Neural progenitor cell (in vitro differentiated cells): ENCODE measurements at places on chromosomes 1 and 21.

DNA sequence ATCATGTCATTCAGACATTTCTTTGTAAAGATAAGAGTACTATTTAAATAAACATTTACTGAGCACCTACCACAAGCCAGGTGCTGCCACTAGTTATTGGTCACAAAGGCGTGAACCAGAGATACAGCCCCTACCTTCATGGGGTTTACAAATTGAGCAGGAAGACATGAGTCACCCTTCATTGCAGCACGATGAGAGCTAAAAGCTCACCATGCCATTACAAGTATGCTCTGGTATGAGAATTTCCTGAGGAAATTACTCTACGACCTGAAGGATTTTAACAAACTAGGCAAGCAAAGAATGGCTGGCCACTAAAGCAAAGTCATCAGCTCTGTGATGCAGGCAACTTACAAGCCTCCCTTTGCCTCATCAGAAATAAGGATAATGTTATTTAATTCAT lies 346.8 kb downstream of the BRINP2 start:
- H3K27ac ChIP-seq, result no peak overlapping the region
- H3K4me1 ChIP-seq, result no peaks in the 10 kb centered on the region
- H3K36me3 ChIP-seq, result no peaks in the 10 kb centered on the region
- DNase-seq, result no peak

DNA sequence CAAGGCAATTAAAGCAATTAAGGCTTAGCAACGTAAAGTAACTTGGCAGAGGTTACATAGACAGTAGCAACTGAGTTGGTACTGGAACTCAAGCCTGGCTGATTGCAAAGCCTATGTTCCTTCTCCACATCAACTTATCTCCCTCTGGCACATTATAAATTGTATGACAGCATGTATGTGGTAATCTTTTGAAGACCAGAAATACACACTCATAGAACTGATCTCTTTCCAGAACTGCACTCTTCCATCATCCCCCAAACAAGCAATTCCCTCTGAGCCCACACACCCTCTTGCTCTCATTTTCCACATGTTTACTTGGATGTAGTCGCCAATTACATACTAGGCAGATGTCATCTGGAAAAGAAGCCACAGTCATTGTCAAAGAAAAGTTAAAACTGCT lies 502.2 kb downstream of the PLPP3 start:
- H3K36me3 ChIP-seq, result no peaks in the 10 kb centered on the region
- no peaks in the 10 kb centered on the region for H3K4me1 ChIP-seq
- H3K27me3 ChIP-seq, result no peaks in the 10 kb centered on the region
- no peak overlapping the region for H3K27ac ChIP-seq

- H3K4me1 ChIP-seq, result peaks cover 21% of the 10 kb centered on the region
These were observed 218.2 kb upstream of the ADGRL2 start for GRCh38 chr1:81582467-81582986.

- H3K4me1 ChIP-seq, result no peaks in the 10 kb centered on the region
- no peak overlapping the region for H3K4me3 ChIP-seq
- no peak overlapping the region for H3K27ac ChIP-seq
- no peak for DNase-seq
These were observed 8.9 kb downstream of the EPHA10 start for GRCh38 chr1:37755951-37756560.

DNA sequence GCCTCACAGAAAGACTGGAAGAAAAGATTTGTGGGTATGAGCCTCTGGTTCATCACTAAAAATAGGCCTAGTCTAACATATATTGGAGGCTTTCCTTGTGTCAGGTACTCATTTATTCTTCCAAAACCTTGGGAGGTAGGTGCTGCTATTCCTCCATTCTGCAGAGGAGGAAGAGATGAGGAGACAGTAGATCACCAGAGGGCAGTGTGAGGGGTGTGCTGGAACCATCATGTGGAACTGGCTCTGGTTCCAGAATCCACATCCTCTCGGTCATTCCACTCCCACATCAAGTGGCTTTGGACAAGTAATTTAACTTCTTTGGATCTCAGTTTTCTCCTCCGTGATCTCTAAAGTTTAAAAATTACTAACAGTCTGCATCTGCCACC lies 7.4 kb upstream of the INKA2 start:
- no peak overlapping the region for H3K4me3 ChIP-seq
- peaks cover under 1% of the 10 kb centered on the region for H3K27me3 ChIP-seq
- H3K27ac ChIP-seq, result no peak overlapping the region
- H3K36me3 ChIP-seq, result no peaks in the 10 kb centered on the region
- H3K4me1 ChIP-seq, result peaks cover 32% of the 10 kb centered on the region

GRCh38 chr1:24383381-24383940 lies 30.1 kb downstream of the STPG1 start:
- H3K27me3 ChIP-seq, result no peaks in the 10 kb centered on the region
- no peak for DNase-seq
- H3K4me3 ChIP-seq, result no peak overlapping the region
- H3K4me1 ChIP-seq, result peaks cover 11% of the 10 kb centered on the region
- H3K27ac ChIP-seq, result no peak overlapping the region
- H3K36me3 ChIP-seq, result no peaks in the 10 kb centered on the region

- no peaks in the 10 kb centered on the region for H3K4me1 ChIP-seq
- no peak overlapping the region for H3K27ac ChIP-seq
- DNase-seq, result no peak
These were observed 11.3 kb downstream of the EFHD2 start for GRCh38 chr1:15420853-15421465.

GRCh38 chr1:116528329-116529083 lies 42.3 kb downstream of the CD58 start:
- DNase-seq, result no peak
- H3K36me3 ChIP-seq, result no peaks in the 10 kb centered on the region
- no peaks in the 10 kb centered on the region for H3K27me3 ChIP-seq
- no peaks in the 10 kb centered on the region for H3K4me1 ChIP-seq
- no peak overlapping the region for H3K4me3 ChIP-seq
- no peak overlapping the region for H3K27ac ChIP-seq

DNA sequence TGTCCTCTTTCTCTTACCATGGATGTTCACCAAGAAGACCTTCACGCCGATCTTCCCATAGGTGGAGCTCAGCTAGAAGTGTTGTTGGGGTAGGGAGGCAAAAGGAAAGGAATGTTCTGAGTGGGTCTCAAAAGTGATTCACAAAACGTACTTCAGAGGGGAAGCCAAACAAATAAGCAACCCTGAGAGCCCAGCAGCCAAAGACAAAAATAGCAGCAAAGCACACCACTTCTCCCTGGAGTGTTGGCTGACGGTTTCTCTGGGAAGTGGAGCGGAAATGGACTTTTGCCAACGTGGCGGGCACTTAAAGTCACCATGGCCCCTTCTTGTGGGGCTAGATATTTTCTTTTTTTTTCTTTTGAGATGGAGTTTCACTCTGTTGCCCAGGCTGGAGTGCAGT lies 23.1 kb downstream of the SLC26A9 start:
- H3K4me3 ChIP-seq, result no peak overlapping the region
- no peak for DNase-seq
- no peaks in the 10 kb centered on the region for H3K36me3 ChIP-seq
- H3K27me3 ChIP-seq, result no peaks in the 10 kb centered on the region
- no peak overlapping the region for H3K27ac ChIP-seq

GRCh38 chr21:44802396-44803153 lies 955 bp upstream of the UBE2G2 start:
- peaks cover 19% of the 10 kb centered on the region for H3K4me1 ChIP-seq
- no peaks in the 10 kb centered on the region for H3K27me3 ChIP-seq
- DNase-seq, result peak; percentile 72
- H3K4me3 ChIP-seq, result peak overlapping the region; percentile 90
- no peak overlapping the region for H3K27ac ChIP-seq
